ENCODE measurements at places on chromosomes 7 and 10.

- DNase-seq, result no peak
These were observed 179.3 kb upstream of the DGKB start for GRCh38 chr7:15081891-15082290.

GRCh38 chr7:27235387-27236311 is 7.0 kb upstream of the EVX1 start:
- peak; percentile 93 for DNase-seq

- DNase-seq, result no peak
These were observed 69.5 kb upstream of the PRKG1 start for GRCh38 chr10:51004776-51005175.

DNA sequence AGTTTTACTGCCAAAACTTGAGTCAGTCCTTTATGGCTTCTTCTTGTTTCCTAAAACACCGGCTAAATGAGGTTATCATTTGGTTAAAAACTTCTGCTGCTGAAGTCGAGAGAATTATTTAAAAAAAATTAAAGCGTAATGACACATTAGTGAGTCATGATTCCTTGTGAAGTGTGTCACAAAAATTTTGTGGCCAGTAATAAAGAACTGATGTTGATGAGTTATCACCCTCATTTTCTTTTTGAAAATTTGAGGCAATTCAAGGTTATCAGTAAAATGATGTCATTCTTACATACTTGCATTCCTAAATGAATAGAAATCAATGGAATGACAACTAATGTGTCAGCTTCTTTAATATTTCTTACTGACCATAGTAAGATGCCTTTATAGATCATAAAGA is 427.4 kb downstream of the SORCS3 start:
- no peak for DNase-seq

DNA sequence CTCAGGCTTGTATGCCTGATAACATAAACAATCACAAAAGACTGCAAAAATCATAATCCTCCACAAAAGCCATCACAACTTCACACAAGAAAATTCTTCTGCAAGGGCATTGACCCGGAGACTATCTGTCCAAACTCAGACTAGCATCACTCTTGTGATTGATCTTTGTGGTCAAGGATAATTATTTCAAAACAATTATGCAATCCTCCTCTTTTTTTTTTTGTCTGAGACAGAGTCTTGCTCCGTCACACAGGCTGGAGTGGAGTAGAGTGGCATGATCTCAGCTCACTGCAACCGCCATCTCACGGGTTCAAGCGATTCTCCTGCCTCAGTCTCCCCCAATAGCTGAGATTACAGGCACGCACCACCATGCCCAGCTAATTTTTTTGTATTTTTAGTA is 22.2 kb downstream of the CDNF start:
- no peak for DNase-seq

GRCh38 chr7:141648276-141649114 is 53.5 kb downstream of the DENND11 start:
- peak; percentile 35 for DNase-seq

- no peak for DNase-seq
These were observed 562.6 kb upstream of the GALNT17 start for GRCh38 chr7:70569335-70569819.

- peak; percentile 34 for DNase-seq
These were observed 486.3 kb downstream of the GALNT17 start for GRCh38 chr7:71618278-71618677.

- DNase-seq, result no peak
These were observed 220.1 kb upstream of the FZD1 start for GRCh38 chr7:91043924-91044645.

- peak; percentile 54 for DNase-seq
These were observed 31.1 kb downstream of the RBM17 start for GRCh38 chr10:6119962-6120361.

GRCh38 chr7:94133460-94133859 is 129.3 kb upstream of the BET1 start:
- DNase-seq, result no peak

DNA sequence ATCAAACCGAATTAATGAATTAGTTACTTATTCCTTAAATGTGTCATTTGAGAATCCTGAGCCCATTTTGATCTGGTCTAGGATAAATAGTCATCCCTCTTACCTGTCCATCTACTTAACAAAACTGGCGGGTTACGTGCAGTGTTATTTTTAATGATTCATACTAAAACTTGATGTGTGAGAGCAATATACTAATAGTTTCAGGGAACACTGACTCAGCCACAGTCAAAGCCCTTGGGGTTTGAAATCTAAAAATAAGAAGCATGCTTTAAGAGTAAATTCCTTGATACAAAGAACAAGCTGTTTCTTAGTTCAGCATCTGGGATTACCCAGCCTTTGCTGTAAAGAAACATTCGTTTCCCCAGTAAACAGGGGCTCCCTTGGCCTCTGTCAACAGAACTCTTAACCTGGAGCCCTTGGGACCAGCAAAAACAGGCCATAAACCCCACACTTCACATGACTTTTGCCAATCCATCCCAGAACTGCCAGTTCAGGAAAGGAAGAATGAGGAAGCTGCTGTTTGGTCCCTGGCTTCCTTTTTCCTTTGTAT is 370.6 kb upstream of the IGFBP3 start:
- peak; percentile 60 for DNase-seq

GRCh38 chr7:155796381-155797261 is 15.6 kb downstream of the SHH start:
- DNase-seq, result peak; percentile 99

GRCh38 chr7:67625257-67625737 is 628.7 kb downstream of the TYW1 start:
- peak; percentile 78 for DNase-seq

DNA sequence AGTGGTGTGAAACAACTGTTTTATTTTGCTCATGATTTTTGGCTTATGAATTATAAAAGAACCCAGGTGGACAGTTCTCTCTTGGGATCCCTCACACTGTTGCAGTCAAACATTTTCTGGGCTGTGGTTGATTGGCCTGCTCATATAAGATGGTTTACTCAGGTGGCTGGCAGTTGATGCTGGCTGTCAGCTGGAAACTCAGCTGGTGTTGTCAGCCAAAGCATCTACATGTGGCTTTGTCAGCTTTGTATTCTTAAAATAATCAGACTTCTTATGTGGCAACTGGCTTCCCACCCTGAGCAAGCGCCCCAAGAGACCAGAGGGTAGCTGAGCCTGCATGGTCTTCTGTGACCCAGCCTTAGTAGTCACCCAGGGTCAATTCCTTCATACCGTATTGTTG is 534.7 kb downstream of the NRG3 start:
- DNase-seq, result no peak

- no peak for DNase-seq
These were observed 23.8 kb upstream of the PPP1R9A start for GRCh38 chr7:94883616-94884015.

DNA sequence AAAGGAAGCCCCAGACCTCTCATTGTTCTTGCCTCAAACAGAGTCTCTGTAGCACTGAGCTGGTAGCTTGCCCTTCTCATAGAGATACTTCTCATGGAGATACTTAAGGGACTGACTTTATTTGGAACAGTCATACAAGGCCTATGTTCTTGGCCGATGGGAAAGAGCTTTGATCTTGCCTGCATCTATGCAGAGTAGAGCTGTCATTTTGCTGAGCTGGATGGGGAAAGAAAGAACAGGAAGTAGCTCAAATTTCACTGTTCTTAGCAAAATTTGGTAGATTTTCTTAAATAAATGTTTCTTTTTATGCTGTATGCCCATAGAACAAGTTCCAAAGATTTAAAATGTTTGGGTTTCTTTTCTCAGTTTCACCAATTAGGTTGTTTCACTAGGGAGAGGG is 119.3 kb upstream of the SEC61G start:
- DNase-seq, result peak; percentile 46

DNA sequence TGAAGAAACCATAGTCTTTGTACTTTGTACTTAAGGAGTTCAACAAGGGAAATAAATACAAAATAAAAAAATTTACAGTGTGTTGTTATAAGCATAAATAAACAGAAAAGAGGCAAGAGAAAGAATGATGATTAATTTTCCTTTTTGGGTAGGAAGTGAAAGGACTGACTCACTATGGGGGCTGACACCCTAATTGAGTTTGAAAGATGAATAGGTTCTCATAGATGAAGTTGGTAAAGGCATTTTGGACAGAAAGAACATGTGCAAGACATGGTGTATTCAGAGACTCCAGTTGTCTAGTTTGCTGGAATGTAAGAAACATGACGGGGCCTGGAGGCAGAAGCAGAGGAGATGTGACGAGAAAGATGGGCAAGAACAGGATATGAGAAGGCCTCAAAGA is 83.7 kb downstream of the VPS50 start:
- DNase-seq, result no peak

DNA sequence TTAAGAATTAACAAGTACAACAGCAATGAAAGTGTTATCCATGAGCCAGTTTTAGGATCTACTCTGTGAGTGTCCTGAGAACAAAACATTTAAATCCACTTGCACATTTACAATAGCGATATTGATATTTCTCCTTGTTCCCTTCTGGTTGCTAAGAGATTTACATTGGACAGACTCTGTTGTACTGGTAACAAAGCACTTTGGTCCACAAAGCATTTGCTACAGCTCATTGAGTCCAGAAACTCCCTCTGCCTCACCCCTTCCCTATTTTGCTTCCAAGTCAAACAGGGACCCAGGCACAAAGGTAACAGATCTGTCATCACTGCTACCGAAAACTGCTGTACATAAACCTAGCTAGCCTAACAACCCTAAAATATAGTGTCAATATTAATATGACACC is 2.1 kb downstream of the ANK3 start:
- DNase-seq, result no peak

- DNase-seq, result no peak
These were observed 178.0 kb downstream of the JCAD start for GRCh38 chr10:29881336-29881771.

- DNase-seq, result no peak
These were observed 74.0 kb upstream of the GSDME start for GRCh38 chr7:24831240-24831639.

DNA sequence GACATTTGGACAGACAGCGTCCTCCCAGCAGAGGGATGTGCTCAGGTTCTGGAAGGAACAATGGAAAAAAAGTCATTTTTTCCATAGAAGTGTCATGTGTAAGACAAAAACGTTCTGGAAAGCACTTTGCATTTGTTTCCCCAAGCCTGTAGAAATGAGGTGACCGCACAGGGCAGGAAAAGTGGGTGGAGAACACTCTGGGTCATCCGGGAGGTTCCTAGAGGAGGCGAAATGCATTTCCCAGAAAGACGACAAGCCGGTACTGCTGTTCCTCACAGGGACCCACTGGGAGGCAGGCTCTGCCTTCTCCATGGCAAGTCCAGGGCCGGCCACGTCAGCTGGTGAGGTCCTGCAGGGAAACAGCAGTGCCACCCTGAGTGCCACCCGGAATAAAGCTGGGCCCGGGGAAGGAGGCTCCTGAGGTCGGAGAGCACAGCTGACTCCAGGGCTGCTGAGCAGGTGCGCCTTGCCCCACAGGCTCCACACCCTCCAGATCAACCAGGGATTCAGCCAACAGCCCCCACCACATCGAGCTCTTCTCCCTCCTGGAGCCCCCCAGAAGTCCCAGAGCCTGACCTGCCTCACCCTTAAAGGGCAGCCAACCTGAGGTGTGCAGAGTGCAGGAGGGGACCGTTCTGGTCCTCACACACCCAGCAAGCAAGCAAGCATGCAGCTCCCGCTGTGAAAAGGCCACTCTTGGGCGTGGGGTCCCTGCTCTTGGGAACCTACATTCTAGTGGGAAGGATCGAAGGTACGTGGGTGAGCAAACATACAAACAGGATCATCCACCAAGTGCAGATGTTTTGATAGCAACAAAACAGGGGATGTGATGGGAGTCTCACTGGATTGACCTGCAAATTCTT is 28.8 kb upstream of the INPP5A start:
- DNase-seq, result peak; percentile 52

DNA sequence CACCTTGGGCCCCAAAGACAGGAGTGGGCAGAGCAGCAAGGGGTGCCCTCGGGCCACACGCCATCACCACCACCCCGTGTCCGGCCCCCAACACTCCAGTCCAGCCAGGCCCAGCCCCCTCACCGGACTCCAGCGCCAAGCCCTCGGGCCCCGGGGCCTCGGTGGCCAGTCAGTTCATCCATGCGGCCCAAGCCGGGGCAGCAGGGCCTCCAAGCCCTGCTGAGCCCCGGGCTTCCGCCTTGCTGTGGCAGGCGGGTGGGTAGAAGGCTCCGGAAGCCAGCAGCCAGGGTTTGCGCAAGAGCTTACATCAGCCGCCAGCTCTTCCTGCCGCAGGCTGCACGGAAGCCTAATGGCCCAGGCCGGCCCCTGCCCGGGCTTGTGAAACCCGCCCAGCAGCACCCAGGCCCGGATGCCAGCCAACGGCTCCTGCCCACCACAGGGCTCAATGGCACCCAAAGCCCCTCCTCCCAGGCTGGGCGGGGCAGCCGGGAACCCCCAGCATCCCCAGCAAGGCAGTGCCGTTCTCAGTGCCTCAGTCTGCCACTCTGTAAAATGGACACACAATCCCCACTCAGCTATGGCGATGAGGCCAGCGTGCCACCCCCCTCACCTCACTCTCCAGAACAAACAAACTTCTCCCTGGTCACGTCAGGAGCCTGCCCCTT is 26.5 kb downstream of the TNRC18 start:
- DNase-seq, result peak; percentile 100

- no peak for DNase-seq
These were observed 17.9 kb downstream of the BCAP29 start for GRCh38 chr7:107597953-107598352.

DNA sequence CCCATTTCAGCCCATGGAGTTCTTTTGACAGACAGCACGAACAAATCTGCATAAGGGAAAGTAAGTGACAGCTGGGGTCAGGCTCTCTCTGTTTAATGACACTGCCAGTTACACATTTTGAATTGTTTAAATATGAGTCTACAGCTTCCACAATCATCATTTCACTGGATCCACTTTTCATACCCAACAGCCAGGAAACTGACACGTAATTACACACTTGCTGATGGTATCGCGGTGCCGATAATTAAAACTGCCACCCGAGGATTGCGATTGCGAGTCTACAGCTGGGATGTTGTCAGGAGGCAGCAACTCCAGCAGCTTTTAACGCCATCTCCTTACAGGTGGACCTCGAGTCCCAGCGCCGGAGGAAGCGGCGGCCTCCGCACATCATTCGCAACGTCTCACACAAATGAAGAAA is 230.8 kb upstream of the MGMT start:
- DNase-seq, result no peak

DNA sequence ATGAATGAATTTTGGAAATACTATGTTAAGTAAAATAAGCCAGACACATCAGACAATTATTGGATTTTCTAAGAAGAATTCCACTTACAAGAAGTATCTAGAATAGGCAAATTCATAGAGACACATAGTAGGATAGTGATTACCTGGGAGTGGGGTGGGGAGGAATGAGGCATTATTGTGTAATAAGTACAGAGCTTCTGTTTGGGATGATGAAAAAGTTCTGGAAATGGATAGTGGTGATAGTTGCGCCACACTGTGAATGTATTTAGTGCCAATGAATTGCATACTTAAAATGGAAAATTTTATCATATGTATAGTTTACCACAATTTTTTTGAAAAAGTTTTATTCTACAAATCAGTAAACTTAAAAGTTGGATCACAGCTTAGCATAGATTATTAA is 297.2 kb upstream of the KAT6B start:
- DNase-seq, result peak; percentile 3
